ENCODE measurements at places on chromosomes 2 and 18. TPM values are rescaled to one million over a fixed set of nuclear protein-coding genes. Genes with fewer than 3 reads are reported as not detected.

Gene CPLX4
- not detected for polyA plus RNA-seq

Gene SLC1A4
- polyA plus RNA-seq: 4.7 TPM

Gene TLX2
- polyA plus RNA-seq: 25.6 TPM

Gene STARD6
- not detected for polyA plus RNA-seq

Gene NR4A2
- polyA plus RNA-seq: 16.2 TPM

DNA sequence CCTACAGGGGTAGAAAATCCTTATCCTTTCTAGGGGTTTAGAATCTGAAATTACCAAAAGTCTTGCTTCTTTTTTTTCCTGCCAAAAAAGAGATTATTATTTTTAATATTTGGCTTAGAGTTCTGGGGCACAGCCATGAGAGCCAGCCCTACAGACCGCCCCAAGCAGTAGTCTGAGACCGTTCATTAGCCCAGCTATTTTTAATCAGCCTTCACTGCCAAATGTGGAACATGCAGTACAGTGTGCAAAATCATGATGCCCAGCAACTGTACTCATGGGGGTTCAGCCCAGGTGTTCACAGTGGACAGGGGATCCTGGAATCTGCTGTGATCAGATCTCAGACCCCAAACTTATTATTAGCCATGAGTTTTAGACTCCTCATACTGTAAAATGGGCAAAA lies 60.4 kb downstream of the GRB14 start:
- no peaks in the 10 kb centered on the region for H3K36me3 ChIP-seq
- DNase-seq: no peak
- no peak overlapping the region for H3K27ac ChIP-seq
- no peaks in the 10 kb centered on the region for H3K27me3 ChIP-seq
- H3K4me3 ChIP-seq: no peak overlapping the region
- H3K4me1 ChIP-seq: no peaks in the 10 kb centered on the region

DNA sequence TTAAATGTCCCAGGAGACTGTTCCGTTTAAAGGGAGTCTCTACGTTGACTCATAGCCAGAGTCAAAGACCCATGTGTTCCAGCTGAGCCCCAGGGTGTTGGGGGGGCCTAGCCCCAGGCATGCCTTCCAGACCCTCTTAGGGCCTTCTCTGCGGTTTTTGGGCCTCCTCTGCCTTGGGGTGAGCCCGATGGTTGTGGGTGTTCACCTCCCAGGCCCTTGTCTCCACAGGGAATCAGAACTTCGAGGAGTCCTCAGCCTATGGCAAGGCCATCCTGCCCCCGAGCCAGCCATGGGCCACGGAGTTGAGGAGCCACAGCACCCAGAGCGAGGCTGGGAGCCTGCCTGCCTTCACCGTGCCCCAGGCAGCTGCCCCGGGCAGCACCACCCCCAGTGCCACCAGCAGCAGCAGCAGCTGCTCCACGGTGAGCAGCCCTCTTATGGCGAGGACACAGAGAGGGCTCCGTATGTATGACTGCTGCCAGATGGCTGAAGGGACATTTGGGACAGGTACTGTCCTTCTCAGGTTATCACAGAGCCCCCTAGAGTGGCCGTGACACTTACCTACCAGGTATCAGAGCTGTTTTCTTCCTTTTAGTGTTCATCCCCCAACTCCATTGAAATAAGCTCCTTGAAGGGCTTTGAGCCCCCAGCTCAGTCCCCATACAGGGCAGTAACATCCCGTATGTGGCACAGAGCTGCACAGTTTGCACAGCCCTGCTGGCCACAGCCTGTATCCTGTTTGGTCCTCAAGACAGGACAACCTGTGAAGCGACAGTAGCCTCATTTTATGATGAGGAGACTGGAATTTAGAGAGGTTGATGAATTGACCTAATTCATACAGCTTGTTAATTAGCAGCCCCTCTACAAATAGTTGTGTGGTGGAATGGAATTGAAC lies 80.7 kb downstream of the EPAS1 start:
- no peak overlapping the region for H3K4me3 ChIP-seq
- no peak for DNase-seq
- H3K27me3 ChIP-seq: no peaks in the 10 kb centered on the region
- no peak overlapping the region for H3K27ac ChIP-seq

- no peaks in the 10 kb centered on the region for H3K4me1 ChIP-seq
- H3K27me3 ChIP-seq: no peaks in the 10 kb centered on the region
- no peak overlapping the region for H3K27ac ChIP-seq
- DNase-seq: no peak
- no peaks in the 10 kb centered on the region for H3K36me3 ChIP-seq
Observed at GRCh38 chr2:213015387-213016165, 135.8 kb downstream of the IKZF2 start.

GRCh38 chr2:203710226-203710625 lies 3.8 kb downstream of the CD28 start:
- H3K36me3 ChIP-seq: no peaks in the 10 kb centered on the region
- no peak overlapping the region for H3K4me3 ChIP-seq
- no peaks in the 10 kb centered on the region for H3K4me1 ChIP-seq

DNA sequence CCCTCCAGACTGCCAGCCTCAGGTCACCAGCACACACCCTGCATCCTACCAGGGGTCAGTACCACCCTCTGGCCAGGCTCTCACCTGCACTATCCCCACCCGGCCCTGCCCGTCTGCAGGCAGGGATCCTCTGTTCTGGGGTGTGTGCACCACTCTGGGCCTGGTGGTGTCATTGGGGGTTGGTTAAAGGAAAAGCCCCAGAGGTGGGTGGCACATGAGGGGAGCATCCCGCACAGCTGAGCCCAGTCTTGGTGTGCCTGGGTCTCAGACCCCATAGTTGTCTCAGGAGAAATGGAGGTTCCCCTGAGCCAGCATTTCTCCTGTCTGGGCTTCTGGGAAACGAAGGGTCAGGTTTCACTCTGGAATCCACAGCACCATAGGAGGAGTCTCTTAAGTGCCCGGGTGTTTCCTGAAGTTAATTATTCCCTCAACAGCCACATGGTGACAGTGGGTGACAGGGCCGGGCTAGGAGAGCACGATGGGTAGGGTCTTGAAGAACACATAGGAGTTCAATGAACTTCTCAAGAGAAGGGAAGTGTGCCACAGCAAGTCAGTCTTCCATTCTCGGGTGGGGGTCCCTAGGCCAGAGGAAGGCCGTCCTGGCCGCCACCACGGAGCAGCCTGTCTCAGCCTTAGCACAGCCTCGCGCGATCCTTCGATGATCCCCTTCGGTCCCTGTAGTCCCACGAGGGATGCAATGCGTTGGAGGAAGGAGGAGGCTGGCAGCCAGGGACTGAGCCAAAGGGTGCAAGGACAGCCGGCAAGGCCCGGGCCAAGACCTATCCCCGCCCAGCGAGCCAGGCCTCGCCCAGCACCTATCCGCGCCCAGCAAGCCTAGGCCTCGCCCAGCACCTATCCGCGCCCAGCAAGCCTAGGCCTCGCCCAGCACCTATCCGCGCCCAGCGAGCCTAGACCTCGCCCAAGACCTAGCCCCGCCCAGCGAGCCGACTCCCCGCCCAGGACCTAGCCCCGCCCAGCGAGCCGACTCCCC lies 1.1 kb upstream of the FARP2 start:
- H3K27ac ChIP-seq: peak overlapping the region; percentile 36
- H3K27me3 ChIP-seq: no peaks in the 10 kb centered on the region
- H3K4me3 ChIP-seq: no peak overlapping the region
- peak; percentile 64 for DNase-seq

- peaks cover 13% of the 10 kb centered on the region for H3K4me1 ChIP-seq
- no peaks in the 10 kb centered on the region for H3K27me3 ChIP-seq
- DNase-seq: no peak
Observed at GRCh38 chr2:9745153-9745899, 97.9 kb upstream of the TAF1B start.

All from SK-N-SH (cell line).